ENCODE measurements at places on chromosomes 1 and 21.

DNA sequence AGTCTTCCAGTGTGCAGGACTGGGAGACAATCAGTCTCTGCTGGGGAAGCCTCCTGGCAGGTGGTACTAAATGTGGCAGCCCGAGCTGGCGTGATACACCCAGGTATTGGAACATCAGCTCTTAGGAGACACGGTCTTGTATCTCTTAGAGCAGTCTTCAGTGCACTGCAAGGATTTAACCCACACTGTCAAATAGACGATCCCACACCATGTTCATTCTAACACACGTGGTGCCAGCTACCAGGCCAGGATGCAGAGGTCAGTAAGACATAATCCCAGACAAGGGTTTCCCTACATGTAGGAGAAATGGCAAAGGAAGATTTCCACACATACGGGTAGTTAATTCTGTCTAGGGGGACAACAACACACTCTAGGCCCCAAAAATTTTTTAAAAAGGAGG is 8.7 kb downstream of the TRIM11 start:
- DNase-seq, result no peak

- DNase-seq, result no peak
Observed at GRCh38 chr21:44455524-44456213, 359 bp downstream of the LRRC3 start.

DNA sequence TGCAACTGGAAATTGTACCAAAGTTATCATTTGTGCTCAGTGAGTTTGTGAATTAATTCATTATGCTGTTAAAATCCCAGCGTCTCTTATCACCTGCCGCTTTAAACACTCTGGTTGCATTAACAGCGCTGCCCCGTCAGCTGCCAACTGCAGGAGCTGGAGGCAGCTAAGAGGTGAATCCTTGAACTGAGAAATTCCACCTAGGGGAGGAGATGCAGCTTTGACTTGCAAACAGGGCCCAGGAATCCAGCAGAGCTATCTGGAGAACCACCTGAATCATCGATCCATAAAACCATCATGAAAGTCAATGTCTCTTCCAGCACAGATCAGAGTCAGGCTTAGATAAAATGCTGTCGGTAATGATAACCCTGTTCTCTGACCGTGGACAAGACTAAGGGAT is 140.7 kb upstream of the PTBP2 start:
- no peak for DNase-seq

DNA sequence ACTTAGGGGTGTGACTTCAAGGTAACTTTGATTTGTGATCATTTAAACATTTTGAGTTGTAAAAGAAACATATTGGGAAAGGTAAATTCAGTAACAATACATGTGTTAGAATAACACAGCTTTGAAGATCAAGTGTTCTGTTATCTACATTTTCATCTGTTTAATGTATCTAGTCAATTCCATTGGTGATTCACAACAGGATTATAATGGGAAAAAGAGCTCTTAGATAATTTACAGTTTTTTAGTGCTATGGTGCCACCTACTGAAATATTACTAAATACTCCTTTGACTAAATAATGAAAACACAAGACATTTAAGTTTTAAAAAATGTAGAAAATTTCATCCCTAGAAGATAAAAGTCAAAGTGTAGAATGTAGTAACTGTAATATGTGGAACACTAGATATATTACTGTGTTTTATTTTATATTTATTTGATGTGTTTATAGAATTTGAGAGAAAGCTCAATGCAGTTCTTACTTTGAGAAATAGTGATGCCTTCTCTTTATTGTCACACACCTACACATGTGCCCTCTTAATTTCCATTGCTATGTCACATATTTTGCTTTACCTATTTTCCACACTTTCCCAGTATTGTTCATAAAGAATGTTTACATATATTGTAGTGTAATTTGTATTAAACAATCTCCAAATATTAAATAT is 47.4 kb downstream of the PTPRC start:
- no peak for DNase-seq

- no peak for DNase-seq
Observed at GRCh38 chr1:189681252-189681919, 796.3 kb downstream of the BRINP3 start.

GRCh38 chr1:100009458-100009857 is 39.7 kb downstream of the SLC35A3 start:
- DNase-seq, result no peak

GRCh38 chr21:33414926-33415325 is 11.7 kb downstream of the IFNGR2 start:
- DNase-seq, result no peak

GRCh38 chr1:42479621-42480020 is 16.5 kb downstream of the CCDC30 start:
- DNase-seq, result no peak

GRCh38 chr1:33374336-33375105 is 53.6 kb upstream of the A3GALT2 start:
- DNase-seq, result no peak

DNA sequence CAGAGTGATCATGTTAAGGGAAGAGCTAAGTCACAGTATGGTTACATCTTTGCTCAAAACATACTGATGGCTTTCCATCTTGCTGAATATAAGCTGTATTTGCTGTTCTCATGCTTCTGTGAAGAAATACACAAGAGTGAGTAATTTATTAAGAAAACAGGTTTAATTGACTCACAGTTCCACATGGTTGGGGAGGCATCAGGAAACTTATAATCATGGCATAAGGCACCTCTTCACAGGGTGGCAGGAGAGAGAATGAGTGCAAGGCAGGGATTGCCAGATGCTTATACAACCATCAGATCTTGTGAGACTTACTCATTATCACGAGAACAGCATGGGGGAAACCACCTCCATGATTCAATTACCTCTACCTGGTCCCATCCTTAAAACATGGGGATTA is 24.4 kb upstream of the RGS5 start:
- no peak for DNase-seq

DNA sequence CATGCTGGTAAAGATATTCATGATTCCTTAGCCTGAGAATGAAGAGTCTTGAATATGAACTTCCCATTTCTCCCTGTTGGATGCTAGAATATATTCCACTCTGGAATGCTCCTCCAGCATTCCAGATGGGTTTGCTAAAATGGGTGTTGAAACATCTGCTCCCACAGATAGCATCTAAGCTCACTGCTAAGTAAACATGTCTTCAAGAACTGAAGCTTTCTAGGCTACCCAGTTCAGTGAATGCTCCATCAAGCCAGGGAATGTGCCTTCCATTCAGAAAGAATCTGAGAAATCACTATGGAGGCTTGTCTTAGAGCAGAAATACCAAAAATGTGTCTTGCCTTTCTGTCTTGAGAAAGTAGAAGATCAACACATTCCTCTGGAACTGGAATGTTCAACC is 81.1 kb downstream of the TNFSF18 start:
- DNase-seq, result peak; percentile 55

DNA sequence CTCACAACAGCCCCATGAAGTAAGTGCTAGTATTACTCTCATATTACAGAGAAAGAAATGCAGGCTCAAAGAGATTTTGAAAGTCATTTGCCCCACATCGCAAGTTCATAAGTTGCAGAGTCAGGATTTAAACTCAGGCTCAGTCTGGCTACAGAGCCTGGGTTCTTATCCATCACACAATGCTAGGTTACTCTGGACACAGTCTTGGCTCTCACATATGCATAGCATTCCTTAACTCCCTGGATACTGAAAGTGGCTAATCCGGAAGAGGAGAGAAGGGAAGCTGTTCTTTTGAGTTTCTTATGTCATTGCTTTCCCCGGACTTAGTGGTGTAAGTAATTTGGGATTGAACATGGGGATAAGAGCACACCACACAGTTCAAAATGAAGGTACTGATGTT is 357.4 kb upstream of the PLXNA2 start:
- no peak for DNase-seq

DNA sequence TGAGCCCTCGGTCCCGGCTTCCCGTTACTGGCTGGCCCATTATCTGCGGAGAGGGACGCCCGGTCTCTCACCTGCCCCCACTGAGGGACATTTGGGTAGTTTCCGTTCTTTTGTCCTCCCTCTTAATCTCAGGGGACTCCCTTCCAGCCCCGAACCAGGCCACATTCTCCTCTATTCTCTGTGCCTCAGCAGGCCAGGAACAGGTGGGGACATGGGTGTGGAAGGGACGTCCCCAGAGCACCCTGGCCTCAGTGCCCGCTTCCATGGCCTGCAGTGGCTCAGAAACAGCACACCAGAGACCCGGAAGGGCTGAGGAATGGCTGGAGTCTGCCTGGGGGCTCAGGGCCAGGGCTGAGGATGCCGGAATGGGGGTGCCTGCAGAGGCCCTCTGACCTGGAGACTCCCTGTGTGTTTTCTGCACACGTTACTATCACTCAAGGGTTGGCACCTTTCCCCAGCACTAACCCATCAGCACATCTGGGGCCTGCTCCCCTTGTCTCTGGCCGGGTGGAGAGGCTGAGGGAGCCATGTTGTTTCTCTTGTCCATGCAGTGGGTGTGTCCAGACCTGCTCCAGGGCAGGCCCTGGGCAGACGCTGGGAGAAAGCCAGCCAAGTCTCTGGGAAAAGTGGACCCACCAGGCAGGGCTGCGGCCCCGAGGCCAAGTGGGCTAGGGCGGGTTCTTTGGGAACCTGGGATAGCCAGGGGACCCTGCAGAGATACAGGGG is 10.0 kb upstream of the DNMT3L start:
- no peak for DNase-seq

DNA sequence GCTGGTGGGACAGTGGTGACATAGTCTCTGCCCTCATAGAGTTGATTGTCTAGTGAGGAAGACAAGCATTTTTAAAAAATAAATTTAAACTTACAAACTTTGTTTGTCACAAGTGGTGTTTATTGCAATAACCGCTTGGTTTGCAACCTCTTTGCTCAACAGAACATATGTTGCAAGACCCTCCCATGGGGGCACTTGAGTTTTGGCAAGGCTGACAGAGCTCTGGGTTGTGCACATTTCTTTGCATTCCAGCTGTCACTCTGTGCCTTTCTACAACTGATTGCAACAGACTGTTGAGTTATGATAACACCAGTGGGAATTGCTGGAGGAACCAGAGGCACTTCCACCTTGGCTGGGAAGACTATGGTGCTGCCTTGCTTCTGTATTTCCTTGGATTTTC is 58.4 kb downstream of the LAMC2 start:
- DNase-seq, result no peak

DNA sequence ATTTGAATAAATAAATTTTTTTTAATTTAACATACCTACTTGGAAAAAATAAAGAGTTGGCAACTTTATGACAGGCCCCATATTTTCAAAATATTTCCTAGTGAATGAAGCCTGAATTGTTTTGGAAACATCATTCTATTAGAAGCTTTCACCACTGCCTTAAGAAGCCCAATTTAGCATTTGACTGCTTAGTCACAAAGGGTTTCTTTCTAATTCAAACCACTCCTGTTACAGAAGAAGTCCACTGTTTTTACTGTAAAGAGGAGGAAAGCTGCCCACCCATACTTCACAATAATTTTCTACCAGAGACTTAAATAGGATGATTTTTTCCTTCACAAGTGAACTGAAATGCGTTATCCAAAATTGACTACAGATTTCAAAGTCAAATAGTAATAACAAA is 534.6 kb upstream of the PTBP2 start:
- DNase-seq, result no peak

- no peak for DNase-seq
Observed at GRCh38 chr1:111924786-111925185, 64.7 kb downstream of the KCND3 start.

- DNase-seq, result no peak
Observed at GRCh38 chr1:205047764-205048231, 4.8 kb downstream of the CNTN2 start.

DNA sequence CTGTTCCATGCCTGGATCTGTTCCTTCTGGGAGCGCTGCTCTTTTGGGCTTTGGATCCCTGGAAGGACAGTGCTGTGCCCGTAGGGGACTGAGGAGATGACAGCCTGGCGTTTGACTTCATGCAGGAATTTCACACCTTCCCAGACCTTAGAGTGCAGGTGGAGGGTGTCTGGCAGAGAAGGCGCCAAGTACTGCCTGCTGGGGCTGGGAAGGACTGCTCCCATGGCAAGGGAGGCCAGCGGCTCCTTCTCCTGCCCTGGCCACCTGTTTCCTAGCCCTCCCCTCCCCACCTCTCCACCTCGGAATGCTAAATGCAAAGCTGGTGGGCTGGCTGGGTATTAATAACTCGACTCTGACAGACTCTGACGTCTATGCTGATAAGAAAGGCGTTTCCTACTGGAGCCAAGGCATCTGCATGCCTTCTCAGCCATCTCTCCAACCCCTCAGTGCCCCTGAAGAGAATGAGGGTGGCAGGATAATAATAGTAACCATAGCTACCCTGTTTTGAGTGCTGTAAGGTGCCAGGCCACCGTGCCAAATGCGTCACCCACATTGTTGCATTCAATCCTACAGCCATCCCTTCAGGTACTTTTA is 17.5 kb upstream of the PDIK1L start:
- DNase-seq, result no peak

- DNase-seq, result no peak
Observed at GRCh38 chr1:234592240-234592639, 17.7 kb downstream of the IRF2BP2 start.

DNA sequence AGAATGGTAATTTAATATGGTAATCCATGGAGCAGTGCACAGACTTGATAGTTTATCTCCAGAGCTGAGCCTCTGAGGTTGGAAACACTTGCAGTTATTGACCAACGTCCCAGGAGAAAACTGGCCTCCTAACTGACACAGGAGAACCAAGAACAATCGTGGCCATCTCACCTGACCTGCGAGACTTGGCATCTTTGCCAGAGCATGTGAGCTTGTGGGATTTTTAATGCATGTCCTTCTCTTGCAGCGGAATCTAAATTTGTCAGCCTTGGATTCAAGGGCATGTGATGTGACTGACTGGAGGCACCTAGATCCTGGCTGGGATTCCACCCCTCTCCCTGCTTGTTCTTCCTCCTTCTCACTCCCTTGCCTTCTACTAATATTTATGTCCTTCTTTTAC is 27.8 kb upstream of the SLC26A9 start:
- DNase-seq, result no peak

GRCh38 chr1:10939654-10940450 is 72.6 kb upstream of the TARDBP start:
- no peak for DNase-seq

GRCh38 chr1:205484985-205485967 is 19.2 kb upstream of the CDK18 start:
- DNase-seq, result no peak

DNA sequence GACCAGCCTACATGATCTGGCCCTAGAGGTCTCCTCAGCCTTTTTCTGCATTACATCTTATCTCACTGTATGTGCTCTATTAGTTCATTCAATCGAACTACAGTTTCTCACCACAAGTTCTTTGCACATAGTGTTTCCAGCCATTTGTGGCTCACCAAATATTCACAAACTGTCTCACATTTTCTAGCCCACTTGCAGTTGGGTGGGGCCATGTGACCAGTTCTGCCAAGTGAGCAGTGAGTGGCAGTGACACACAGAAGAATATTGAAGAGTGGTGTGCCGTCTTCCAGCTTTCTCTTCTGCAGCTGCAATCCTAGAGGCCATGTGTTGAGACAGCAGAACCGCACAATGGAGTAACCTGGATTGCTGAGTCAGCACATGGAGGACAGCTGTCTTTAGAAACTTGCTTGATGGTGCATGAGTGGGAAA is 103.2 kb upstream of the ZNF644 start:
- DNase-seq, result no peak
